ENCODE measurements at places on chromosomes 3 and 15.

- DNase-seq = no peak
Measured at GRCh38 chr3:86168512-86168911, 822.4 kb downstream of the VGLL3 start.

DNA sequence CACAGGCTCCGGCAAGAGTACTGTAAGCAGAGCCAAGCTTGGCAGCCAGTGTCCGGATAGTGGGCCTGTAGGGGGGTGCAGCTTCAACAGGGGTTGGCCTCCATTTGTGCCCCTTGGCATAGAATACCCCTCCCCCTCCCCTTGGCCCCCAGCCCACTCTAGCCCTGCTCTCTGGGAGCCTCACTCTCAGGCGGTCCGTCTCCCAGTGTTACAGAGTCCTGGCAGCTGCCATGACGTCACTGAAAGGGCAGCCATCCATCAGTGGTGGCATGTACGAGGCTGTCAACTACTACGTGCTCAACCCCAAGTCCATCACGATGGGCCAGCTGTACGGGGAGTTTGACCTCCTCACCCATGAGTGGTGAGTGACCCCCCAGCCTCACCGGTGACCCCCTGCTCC lies 50.4 kb downstream of the DNAH1 start:
- no peak for DNase-seq

- DNase-seq = no peak
Measured at GRCh38 chr3:124951511-124952281, 17.1 kb upstream of the MUC13 start.

DNA sequence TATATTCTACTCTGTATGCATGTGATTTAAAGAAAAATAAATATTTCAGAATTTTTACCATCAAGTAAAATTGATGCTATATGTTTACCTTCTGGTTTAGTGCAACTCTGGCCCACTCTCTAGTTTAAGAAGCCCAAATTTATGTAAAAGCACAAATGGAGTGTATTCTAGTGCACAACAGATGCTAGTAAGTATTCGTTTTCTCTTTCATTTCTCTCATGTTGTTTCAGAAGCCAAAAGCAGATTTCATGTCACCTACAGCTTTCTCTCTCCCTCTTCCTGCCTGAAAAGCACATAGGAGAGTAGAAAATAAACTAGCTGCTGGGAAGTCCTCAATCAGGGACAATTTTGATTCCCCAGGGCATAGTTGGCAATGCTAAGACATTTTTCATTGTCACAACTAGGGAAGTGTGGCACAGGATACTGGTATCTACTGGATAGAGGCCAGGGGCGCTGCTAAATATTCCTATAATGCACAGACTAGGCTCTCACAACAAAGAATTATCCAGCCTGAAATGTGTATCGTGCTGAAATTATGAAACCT lies 147.4 kb upstream of the ARHGEF26 start:
- no peak for DNase-seq

DNA sequence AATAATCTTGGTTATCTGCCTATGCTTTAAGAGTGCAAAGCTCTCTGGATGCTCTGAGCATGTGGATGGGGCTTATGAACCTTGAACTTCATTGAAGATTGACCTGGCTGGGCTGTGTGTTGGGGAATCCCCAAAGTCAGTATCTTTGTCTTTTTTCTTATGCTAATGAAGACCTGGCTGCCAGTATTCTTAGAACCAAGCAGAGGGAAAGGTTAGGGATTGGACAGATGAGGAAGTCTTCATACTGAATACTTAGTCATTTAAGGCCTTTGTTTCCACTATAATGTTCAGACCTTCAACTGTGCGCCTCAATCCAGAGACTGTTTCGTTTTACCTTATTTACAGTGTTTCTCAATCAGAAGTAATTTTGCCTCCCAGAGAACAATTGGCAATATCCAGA lies 42.5 kb upstream of the CMTM7 start:
- DNase-seq = no peak

- no peak for DNase-seq
Measured at GRCh38 chr3:123412811-123413604, 35.9 kb downstream of the ADCY5 start.

DNA sequence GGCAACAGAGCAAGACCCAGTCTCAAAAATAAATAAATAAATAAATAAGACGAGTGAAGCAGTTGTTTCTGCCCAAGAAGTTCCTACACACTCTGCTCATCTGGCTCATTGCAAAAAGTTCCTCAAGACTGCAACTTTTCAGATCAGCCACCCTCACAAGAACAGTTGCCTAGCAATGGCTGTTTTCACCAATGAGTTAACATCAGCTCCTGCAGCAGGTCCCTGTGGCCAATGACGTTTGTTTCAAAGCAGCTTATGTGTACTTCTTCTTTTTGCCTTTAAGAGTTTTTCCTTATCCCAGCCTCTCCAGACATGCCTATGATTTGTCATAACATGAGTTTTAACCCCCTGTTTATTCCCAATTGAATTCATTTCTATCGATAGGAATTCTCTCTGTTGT lies 118.4 kb upstream of the SPRED1 start:
- DNase-seq = no peak

GRCh38 chr3:124201786-124202185 lies 209.9 kb upstream of the ROPN1 start:
- DNase-seq = no peak

DNA sequence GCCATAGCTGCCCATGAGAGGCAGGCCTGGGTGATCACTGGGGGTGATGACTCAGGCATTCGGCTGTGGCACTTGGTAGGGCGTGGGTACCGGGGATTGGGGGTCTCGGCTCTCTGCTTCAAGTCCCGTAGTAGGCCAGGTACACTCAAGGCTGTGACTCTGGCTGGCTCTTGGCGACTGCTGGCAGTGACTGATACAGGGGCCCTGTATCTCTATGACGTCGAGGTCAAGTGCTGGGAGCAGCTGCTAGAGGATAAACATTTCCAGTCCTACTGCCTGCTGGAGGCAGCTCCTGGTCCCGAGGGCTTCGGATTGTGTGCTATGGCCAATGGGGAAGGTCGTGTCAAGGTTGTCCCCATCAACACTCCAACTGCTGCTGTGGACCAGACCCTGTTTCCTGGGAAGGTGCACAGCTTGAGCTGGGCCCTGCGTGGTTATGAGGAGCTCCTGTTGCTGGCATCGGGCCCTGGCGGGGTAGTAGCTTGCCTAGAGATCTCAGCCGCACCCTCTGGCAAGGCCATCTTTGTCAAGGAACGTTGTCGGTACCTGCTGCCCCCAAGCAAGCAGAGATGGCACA lies 5.3 kb downstream of the WDR6 start:
- DNase-seq = no peak

- no peak for DNase-seq
Measured at GRCh38 chr15:65827065-65827464, 35.0 kb upstream of the DENND4A start.

DNA sequence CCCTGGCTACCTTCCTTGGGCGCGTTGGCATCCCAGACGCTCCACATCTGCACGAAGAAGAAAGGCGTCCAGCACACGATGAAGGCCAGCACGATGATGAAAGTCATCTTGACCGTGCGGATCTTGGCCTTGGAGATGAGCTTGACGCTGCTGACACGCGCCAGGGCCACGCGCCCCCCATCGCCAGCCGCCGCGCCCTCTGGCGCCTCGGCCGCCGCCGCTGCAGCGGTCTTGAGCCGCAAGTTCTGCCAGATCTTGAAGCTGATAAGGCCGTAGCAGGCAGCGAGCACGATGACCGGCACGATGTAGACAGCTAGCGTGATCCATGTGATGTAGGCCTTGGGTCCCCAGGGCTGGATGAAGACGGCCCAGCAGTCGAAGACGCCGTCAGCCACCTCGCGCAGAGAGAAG lies 2.2 kb downstream of the OXTR start:
- no peak for DNase-seq

- DNase-seq = no peak
Measured at GRCh38 chr15:66821307-66821706, 119.3 kb downstream of the SMAD6 start.

GRCh38 chr3:8959668-8960067 lies 3.6 kb downstream of the RAD18 start:
- no peak for DNase-seq

- peak; percentile 21 for DNase-seq
Measured at GRCh38 chr15:61137105-61137792, 91.9 kb downstream of the RORA start.

DNA sequence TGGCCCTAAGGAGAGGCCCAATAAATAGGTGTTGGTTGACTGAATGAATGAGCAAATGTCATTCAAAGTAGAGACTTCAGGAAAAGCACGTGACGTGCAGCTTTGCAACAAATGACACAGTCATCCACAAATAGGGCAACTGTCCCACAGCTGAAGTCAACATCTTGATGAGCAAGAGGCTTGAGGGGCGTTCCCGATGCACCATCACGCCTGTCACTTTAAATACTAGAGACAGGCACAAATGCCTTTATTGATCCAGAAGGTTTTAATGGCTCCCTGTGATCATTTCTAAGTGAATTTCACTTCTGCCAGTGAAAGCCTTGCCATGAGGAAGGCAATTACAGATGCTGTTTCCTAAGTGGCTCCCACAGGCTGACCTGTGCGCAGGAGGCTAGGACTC lies 43.6 kb downstream of the ABTB1 start:
- DNase-seq = no peak

- peak; percentile 39 for DNase-seq
Measured at GRCh38 chr15:88476635-88477060, 9.1 kb downstream of the MRPS11 start.

GRCh38 chr3:23489300-23490158 lies 286.4 kb downstream of the UBE2E2 start:
- DNase-seq = no peak

- no peak for DNase-seq
Measured at GRCh38 chr3:122586098-122586497, 8.6 kb downstream of the PARP15 start.

GRCh38 chr15:88215066-88215648 lies 41.4 kb downstream of the NTRK3 start:
- no peak for DNase-seq

DNA sequence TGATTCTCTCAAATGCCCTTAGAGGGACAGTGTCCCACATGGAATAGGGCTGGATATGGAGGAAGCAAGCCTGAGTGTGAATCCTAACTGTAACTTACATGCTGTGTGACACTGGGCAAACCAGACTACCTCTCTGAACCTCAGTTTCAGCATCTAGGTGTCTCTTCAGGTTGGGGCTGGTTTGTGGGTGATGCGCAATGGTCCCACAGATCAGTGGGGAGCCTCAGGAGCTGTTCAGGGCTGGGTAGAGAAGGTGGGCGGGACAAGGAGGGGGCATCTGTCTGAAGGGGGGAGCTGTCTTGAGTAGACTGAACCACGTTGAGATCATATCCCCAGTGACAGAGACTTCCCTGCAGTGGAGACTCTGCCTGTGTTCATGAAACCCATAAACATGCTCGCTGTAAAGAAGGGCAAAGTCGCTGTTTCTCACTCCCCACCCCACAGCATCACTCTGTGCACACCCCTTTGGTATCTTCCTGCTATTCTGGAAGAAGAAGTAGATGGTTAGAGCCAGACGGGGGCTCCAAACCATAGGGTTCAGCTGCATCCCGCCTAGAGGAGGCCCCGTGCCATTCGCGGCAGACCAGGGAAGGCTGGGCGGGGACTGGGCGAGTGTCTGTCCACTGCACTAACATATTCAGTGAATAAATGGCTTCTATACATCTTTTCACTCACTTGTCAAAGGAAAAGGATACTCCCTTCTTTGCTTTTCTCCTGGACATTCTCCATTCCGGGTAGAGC lies 28.4 kb downstream of the SRPRB start:
- no peak for DNase-seq

GRCh38 chr3:168796339-168796738 lies 700.6 kb upstream of the GOLIM4 start:
- no peak for DNase-seq

DNA sequence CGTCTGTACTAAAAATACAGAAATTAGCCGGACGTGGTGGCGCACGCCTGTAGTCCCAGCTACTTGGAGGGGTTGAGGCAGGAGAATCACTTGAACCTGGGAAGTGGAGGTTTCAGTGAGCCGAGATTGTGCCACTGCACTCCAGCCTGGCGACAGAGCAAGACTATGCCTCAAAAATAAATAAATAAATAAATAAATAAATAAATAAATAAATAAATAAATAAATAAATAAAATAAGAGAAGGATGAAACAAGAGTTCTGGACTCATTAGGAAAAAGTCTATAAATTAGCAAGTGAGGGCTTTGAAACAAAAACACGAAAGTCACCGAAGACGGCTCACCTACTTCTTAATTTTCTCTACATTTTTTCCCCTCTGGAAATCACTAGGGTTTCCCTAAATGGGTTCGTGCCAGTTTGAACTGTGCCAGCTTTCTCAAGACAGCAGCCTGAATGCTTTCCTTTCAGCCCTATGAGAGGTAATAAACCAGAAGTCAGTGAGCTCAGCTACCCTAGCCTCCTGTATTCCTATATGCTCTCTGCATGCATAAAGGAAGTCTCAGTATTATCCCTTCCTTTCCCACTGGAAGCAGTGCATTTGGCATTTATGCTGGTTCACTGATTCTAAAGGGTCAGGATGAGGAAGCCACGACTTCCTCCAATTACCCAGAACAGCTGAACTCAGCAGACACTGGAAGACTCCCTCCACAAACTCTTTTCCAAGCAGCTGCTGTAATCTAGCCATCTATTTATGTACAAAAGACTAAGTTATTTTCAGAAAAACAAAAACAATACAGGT lies 266.9 kb downstream of the ZBBX start:
- DNase-seq = no peak

DNA sequence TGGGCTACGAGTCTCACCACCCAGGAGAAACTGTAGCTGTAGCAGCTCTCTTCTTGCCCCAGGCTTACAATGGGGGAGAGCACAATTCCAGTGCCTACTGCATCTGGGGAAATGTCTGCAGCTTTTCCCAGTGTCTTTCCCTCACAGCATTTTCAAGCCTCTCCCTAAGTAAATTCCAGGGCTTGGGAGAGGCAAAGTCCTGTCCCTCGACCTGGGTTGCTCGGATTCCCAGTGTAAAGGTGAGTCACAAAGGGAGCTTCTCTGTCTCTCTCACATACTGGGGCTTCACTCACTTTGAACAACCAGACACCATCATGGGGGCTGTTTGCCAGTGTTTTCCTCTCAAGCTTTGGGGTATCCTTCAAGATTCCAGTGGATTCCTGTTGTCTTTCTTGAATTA lies 689.4 kb upstream of the NAALADL2 start:
- DNase-seq = no peak

GRCh38 chr3:40187945-40188344 lies 121.6 kb upstream of the EIF1B start:
- no peak for DNase-seq

GRCh38 chr15:92636401-92636907 lies 19.1 kb downstream of the FAM174B start:
- DNase-seq = no peak

GRCh38 chr3:186967686-186968085 lies 37.4 kb downstream of the ST6GAL1 start:
- no peak for DNase-seq

DNA sequence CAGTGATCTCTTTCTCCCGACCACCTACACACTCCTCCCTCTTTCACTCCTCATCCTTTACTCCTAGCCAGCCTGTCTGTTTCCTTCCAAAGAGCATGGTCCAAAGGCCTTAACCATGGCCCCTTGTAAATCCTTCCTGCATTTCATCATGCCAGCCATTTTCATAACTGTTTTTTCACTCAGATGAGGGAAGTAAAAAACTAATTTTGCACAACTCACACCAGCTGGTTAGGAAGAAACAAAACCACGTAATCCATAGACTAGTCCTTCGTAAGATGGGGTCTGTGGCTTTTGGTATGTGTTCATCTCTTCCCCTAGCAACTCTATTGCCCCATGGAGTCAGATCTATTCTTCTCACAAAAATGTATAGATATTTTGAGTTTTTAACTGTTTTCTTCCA lies 187.8 kb downstream of the SHOX2 start:
- no peak for DNase-seq

All from NCI-H1105 (cell line).